Uterus (tissue), 4 donors: ENCODE measurements at places on chromosomes 7 and 10.

- no peak for DNase-seq
Observed at GRCh38 chr10:34063592-34063991, 729.1 kb upstream of the NRP1 start.

- DNase-seq, result no peak
Observed at GRCh38 chr10:34834274-34834673, 19.2 kb upstream of the PARD3 start.

- DNase-seq, result no peak
Observed at GRCh38 chr7:19118636-19119371, 1.4 kb upstream of the TWIST1 start.

- no peak for DNase-seq
Observed at GRCh38 chr10:60611291-60611747, 167.0 kb upstream of the CDK1 start.

DNA sequence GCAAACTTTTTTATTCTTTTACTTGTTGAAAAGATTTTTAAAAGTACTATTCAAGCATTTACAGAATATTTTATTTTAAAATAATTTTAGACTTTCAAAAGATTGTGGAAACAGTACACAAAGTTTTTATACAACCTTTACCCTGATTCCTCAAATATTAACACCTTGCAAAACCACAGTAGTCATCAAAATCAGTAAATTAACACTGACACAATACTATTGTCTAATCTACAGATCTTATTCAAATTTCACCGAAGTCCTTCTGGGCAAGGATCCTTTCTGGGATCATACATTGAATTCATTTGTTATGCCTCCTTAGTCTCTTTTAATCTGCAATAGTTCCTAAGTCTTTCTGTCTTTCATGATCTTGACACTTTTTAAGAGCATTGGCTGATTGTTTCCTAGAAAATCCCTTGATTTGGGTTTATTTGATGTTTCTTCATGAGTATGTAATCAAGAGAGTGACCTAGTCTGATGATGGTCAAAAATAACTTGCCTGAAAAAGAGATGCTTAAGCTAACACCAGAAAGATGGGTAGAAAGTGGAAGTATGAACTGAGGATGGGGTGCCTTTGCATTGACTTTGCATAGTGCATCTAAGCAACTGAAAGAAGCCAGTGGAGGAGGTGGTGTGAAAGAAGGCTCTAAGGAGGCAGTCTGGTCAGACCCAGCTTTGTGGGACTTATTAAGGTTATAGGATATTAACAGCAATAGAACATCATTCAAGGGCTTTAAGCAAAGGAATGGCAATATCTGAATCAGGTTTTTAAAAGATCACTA is 9.7 kb downstream of the STAMBPL1 start:
- DNase-seq, result no peak

GRCh38 chr7:54904986-54905385 is 113.8 kb upstream of the EGFR start:
- DNase-seq, result no peak
